ENCODE measurements at places on chromosomes 5 and 9.

- no peak for DNase-seq
Observed at GRCh38 chr5:122421374-122422079, 109.5 kb downstream of the SNCAIP start.

DNA sequence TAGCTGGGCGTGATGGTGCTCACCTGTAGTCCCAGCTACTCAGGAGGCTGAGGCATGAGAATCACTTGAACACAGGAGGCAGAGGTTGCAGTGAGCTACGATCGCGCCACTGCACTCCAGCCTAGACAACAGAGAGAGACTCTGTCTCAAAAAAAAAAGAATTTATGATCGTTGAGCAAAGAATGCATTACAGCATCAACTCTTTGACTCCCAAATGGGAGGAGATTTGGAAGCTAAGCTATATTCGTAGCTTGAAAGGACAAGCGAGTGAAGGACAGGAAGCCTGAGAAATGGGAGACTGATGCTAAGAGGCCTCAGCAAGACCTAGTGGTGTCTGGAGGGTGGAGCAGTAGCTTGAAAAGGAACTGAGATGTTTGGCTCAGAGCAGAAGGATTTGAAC lies 10.3 kb upstream of the CCIN start:
- DNase-seq: no peak

- no peak for DNase-seq
Observed at GRCh38 chr5:178385496-178385890, 152.9 kb upstream of the PHYKPL start.

- no peak for DNase-seq
Observed at GRCh38 chr9:123608104-123608503, 252.1 kb downstream of the CRB2 start.

- no peak for DNase-seq
Observed at GRCh38 chr5:159206818-159207217, 2.5 kb downstream of the RNF145 start.

GRCh38 chr9:68819065-68819464 lies 114.0 kb downstream of the PIP5K1B start:
- no peak for DNase-seq

GRCh38 chr5:86565197-86565789 lies 52.4 kb upstream of the COX7C start:
- DNase-seq: no peak

DNA sequence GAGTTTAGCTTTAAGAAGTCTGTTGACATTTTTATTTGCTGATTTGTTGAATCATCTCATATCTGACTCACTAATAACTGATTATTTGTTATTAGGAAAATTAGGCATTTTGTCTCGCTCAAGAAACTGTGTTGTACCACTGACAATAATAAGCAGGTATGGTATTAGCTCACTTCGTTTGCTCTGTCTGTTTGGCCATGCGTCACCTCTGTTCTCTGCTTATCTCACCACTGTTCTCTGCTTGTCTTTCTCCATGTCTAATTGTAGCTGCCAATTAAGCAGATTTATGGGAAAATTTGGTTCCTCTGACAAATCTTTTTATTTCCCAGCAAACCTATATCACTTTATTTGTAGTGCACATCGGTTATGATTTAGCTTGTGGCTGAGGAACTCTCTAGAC lies 138.9 kb downstream of the WDR41 start:
- no peak for DNase-seq

GRCh38 chr9:16247188-16247875 lies 623.1 kb downstream of the BNC2 start:
- DNase-seq: no peak

DNA sequence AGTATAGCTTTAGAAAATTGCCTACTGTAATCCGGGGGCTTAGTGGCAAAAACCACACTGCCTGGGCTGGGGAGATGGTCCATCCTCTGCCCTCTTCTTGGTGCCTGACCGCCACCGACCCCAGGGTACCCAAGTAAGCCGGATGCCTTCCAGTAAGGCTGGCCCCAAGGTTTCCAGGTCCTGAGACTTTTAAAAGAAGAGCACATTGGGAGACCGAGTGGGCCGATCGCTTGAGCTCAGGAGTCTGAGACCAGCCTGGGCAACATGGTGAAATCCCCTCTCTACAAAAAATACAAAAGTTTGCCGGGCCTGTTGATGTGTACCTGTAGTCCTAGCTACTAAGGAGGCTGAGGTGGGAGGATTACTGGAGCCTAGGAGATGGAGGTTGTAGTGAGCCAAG lies 406.7 kb upstream of the IRX4 start:
- DNase-seq: no peak

GRCh38 chr5:31097851-31098250 lies 95.6 kb upstream of the CDH6 start:
- no peak for DNase-seq

DNA sequence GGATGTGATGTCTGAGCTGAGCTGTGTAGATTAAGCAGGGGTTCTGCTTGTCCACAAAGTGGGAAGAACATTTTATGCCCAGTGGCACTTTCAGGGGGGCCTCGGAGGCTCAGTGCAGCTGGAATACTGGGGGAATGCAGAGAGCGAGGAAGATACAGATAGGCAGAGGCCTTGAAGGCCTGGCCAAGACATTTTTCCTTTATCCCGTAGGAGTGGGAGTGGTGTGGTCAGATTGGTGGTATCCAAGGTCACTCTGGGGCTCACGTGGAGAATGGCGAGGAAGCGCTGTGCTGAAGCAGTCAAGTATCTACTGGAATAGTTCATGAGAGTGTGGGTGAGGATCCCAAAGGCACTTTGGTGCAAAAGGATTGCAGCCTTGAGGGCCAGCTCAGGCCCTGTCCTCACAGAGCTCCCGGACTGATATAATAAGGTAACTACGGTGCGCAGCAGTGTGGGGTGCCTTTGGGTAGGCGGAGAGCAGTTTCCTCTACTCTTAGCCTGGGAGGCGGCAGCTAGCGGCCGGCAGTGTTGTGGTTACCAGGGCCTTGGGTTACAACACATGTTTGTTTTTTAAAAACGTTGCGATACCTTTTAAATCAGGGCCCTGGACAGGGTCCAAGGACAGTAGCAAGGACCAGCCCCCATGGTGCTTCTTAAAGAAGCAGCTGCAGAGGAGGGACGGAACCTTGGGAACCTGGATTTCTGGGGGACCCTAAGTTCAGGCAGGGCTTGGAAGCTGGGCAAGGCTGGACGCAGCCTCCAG lies 10.8 kb upstream of the CCDC69 start:
- no peak for DNase-seq

DNA sequence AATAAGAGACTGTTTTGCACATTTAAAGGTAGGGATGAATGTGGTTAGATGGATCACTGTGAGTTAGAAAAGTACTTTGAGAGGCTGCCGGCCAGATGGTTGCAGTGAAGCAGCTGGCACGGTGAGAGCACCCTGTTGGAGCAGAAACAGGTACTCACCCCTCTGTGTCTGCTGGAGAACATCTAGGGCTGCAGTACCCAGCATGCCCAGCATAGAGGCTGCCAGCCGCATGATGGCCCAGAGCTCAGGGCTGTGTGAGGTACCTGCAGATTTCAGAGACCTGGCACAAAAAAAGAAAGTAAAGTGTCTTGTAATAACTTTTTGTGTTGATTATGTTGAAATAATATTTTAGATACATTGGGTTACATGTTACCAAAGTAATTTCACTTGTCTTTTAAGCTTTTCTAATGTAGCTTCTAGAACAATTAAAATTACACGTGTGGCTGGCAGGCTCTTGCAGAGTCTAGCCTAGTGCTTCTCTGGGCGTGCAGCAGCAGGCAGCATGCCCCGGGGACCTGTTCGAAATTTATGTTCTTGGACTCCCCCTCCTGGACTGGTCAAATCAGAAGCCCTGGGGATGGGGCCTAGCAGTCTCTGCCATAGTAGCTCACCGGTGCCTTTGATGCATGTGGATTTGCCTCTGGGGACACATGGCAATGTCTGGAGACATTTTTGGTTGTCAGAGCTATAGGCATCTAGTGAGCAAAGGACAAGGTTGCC lies 11.1 kb downstream of the WDR5 start:
- no peak for DNase-seq

DNA sequence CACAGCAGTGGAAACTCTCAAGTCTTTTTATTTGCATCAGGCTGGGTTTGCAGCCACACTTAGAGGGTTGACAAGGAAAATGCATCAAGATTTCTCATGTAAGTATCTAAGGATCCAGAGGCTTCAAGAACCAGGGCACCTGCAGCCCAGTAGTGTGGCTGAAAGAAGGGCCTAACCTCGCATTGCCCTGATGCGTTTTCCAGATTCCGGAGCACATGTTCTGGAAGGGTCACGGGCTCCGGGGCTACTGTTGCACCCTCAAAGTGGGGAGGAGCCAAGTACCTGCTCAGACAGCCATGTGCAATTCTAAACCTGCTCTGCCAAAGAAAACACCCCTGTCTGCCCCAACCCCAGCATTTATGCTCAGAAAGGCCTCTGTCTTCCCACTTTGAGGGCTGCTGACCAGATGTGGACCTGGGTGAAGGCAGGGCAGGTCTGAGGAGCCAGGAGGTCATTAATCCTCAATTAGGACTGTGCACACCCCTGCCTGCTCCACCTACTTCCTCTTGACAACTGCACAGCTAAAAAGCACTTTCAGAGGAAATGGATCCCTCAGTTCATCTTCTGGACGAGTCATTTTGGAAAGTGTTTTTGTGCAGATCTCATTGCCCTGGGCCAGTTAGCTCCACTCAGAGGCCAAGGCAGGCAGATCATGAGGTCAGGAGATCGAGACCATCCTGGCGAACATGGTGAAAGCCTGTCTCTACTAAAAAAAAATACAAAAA lies 110.7 kb downstream of the SAXO1 start:
- no peak for DNase-seq

- no peak for DNase-seq
Observed at GRCh38 chr5:168430296-168430695, 56.0 kb upstream of the RARS1 start.

- DNase-seq: no peak
Observed at GRCh38 chr9:26566141-26566540, 326.5 kb downstream of the CAAP1 start.

GRCh38 chr5:132655821-132656773 lies 1.9 kb upstream of the IL13 start:
- DNase-seq: peak; percentile 33

GRCh38 chr9:79812507-79813257 lies 240.9 kb downstream of the TLE4 start:
- no peak for DNase-seq

DNA sequence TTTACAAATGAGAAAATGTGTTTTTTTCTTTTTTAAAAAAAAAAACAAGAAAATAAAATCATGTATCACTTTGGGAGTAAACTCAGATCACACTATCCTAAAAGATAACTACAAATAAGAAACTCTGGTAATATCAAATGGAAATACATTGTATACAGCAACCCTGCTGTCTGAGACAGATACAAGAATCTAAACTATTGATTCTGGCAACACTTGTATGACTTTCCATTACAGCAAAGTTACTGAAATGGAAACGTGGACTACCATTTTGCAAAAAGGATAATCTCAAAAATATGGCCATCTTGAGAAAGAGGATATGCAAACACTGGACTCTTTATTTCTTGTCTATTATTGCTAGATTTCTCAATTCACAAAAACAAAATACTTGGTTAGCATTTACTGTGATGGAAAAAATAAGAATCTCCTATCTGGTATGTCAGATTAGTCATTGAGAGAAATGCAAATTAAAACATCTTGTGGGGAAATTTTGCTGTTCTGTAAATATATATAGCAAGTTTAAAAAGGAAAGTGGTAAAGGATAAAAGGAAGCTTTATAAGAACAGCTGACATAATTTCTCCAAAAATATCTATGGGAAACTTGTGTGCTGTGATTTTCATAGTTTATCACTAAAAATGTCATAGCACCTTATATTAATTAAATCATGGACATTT lies 112.9 kb upstream of the FER start:
- DNase-seq: no peak

DNA sequence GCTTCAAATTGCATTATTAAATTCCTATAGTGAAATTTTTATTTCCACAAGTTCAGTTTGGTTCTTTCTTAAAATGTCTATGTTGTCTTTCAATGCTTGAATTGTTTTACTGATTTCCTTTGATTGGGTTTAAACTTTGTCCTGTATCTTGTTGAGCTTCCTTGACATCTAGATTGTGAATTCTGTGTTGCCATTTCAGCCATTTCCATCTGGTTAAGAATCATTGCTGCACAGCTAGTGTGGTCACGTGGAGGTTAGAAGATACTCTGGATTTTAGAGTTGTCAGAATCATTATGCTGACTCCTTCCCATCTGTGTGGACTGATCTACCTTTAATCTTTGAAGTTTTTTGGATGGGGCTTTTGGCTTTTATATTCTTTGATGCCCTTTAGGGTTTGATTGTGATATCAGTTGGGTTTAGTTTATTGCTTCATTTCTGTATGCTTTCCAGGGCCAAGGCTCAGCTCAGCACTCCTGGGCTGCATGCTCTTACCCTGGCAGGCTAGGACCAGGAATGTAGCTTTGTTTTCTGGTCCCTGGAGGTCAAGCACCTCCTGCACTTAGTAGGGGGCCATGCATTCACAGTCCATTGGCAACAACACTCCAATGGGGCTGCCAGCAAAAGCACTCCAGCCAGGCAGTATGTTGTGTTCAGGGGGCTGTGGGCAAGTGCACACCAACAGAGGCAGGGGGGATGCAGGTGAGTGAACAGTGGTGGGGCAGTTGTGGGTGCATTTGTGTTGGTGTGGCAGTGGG lies 141.4 kb downstream of the PRR16 start:
- no peak for DNase-seq

DNA sequence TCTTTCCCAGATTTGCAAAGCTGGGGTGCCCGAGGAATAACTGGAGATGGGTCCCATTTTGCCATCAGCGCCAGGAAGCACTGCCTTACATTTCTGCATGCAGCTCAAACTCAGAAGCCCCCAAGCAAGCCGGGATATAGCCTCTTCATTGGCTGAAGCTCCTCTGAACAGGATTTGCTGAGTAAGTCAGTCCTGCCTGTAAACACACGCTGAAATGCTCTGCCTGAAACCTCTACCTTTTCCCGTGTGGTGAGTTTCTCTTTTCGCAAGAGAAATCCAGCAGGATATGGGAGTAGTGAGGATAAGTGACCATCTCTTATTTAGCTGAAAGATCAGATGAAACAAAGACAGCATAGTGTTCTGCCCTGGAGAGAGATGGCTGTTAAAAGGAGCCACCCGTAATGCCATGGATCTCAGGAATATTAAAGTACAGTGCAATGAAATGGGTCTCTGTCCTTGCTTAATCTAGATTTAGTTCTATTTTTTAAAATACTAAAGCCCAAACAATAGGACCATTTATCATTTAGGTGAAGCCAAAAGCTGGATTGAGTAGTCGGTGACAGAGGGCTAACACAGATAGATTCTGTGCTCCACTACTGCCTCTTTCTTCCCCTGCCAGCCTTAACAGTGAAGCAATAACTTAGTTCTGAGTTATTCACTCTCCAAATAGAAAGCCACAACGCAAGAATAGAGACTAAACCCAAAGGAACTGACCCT lies 177.5 kb upstream of the PPP2R2B start:
- DNase-seq: no peak

- DNase-seq: no peak
Observed at GRCh38 chr5:31122998-31123951, 70.2 kb upstream of the CDH6 start.

Measured in activated T-cell treated with anti-CD3 and anti-CD28 coated beads for 24 hours (primary cell).